GM20000 (cell line): ENCODE measurements at places on chromosomes 12 and 14.

- peak; percentile 13 for DNase-seq
These were observed 40.1 kb upstream of the CISTR start for GRCh38 chr12:53791735-53792326.

DNA sequence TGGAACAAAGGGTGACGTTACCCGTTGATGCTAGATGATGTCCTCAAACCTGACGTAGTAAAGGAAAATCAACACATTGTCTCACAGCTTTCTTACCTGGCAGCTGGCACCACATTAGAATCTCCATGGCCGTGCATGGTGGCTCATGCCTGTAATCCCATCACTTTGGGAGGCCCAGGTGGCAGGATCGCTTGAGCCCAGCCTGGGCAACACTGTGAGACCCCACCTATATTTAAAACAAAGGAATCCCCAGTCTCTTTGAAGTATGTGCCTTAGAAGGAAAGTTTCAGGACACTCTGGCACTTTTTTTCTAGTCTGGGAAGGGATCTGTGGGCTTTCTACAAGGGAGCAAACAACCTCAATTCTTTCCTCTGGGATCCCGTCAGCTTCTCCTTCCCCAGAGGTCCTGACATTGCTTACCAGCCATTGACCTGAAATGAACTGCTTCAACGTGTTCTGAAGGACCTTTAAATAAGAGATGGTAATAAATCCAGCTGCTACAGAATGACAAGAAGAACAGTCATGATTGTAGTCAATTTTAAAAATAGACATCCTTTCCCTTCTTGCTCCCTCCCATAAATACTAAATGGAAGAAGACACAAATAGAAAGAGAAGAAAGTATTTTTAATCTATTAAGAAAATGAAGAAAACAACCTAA, 33.7 kb upstream of the TTC7B start:
- DNase-seq = no peak

DNA sequence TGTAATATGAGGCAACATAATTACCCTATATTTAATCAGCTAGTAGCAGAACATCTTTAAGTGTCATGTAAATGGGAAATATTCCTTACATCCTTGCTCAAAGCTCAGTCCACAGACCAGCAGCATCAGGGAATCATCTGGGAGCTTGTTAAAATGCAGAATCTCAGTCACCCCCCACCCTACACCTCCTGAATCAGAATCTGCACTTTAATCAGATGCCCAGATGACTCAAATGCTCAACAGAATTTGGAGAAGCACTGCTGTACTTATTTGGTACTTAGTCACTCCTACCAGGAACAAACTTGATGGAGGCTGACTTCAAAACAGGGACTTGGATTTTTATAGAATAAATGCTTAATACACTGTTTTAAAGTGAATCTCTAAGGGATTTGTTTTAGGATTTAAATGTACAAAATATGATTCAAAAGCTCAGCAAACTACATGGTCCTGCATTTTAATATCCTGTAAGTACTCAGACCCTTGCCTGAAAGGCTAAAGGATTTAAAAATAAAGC, 96.5 kb downstream of the ARMH4 start:
- no peak for DNase-seq

DNA sequence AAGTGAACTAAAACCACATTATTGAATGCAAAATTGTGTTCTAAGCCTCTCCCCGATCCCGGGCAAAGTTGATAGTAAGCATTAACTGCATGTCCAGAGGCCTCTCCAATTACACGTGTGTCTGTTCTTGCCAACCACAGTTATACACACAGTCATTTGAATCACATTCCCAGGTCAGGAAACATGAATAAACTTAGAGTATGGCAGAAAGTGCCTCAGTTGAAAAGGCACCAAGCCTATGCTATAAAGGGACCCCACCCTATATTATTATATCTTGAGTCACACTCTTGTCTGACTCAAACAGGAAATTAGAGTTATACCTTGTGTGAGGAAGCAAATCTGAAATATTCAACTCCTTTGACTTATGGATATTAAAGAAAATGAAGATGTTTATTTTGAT, 128.3 kb upstream of the STXBP6 start:
- DNase-seq = no peak

- no peak for DNase-seq
These were observed 172.4 kb upstream of the NTF3 start for GRCh38 chr12:5259523-5259922.

- DNase-seq = no peak
These were observed 935 bp upstream of the ADSS1 start for GRCh38 chr14:104722938-104723650.

GRCh38 chr14:54052696-54053385, 96.2 kb upstream of the BMP4 start:
- no peak for DNase-seq

DNA sequence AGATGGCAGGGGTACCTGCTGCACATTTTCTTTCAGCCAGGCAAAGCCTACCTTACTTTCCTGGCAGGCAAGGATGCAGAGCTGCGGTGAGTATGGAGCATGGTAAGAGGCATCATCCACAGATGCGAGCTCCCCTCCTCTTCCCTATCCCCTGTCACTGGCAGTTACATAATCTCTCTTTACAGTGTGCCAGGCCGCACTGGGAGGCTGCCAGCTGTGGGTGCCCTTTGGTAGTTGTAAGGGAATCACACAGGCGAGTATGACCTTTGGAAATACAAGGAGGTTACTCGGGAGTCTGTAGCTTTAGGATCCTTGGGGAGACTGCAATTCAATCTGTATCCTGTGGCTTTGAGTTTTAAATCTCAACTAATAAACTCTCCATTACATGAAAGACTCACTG, 132.5 kb downstream of the KTN1 start:
- DNase-seq = no peak

DNA sequence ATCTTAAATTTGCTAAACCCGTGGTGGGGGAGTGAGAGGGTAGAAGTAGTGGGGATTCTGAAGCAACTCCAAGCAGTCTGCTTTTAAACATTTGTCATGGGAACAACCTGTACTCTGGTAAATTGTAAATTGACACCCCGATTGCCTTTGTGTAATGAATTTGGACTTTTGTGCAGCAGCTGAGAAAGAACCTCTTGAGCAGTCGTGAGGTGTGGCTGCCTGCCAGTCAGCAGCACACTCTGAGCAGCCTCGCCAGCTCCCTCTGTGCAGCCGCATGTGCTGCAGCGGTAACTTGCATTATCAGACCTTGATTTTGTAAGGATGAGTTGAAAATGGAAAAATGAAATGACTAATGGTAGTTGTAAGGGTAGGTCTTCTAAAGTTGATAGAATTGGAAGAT, 74.3 kb downstream of the SUSD6 start:
- no peak for DNase-seq

DNA sequence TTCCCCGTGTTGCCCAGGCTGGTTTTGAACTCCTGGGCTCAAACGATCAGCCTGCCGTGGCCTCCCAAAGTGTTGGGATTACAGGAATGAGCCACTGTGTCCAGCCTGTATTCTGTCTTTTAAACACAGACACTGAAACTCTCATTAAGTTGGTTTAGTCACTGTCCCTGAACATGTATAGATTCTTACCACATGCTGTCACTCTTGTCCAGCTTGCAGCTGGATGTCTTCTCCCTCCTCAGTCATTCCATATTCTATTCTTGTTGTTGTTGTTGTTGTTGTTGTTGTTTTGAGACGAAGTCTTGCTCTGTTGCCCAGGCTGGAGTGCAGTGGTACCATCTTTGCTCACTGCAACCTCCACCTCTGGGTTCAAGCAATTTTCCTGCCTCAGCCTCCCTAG, 12.3 kb upstream of the ATP5MC2 start:
- DNase-seq = no peak
